HT1080 (cell line): ENCODE measurements at places on chromosomes 7 and 10. TPM values are rescaled to one million over a fixed set of nuclear protein-coding genes. Genes with fewer than 3 reads are reported as not detected.

DNA sequence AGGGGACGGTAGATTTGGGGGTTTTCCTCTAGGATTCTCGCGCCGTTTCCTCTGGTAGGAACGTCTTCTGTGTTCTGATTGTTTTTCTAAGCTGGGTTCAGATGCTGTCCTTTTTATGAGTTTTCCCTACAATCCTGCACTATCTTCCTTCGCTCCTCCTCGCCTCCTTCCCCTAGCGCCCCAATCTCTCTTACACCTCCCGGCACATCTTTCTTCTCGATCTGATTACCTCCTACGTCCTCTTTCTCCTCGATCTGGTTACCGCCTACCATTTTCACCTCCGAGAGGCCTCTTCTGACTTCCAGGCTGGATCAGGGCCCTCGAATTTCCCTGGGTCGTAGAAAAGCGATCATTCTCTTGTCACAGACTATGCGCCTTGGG, 413 bp downstream of the BUD31 start:
- DNase-seq = no peak

DNA sequence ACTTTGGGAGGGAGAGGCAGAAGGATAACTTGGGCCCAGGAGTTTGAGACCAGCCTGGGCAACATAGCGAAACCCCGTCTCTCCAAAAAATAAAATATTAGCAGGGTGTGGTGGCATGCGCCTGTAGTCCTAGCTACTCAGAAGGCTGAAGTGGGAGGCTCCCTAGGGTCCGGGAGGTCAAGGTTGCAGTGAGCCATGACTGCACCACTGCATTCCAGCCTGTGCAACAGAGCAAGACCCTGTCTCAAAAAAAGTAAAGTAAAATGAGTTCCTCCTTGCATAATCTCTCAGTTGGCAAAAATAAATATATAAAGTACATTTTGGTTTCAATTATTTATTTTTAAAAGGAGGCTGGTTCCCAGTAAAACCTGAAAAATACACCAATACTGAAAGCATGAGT, 11.8 kb downstream of the NANOS1 start:
- DNase-seq = no peak

- DNase-seq = no peak
Observed at GRCh38 chr7:2920956-2921652, 77.0 kb upstream of the GNA12 start.

GRCh38 chr7:41039386-41039953, 663.4 kb downstream of the INHBA start:
- peak; percentile 4 for DNase-seq

- DNase-seq = no peak
Observed at GRCh38 chr10:86287110-86287793, 79.3 kb downstream of the GRID1 start.

DNA sequence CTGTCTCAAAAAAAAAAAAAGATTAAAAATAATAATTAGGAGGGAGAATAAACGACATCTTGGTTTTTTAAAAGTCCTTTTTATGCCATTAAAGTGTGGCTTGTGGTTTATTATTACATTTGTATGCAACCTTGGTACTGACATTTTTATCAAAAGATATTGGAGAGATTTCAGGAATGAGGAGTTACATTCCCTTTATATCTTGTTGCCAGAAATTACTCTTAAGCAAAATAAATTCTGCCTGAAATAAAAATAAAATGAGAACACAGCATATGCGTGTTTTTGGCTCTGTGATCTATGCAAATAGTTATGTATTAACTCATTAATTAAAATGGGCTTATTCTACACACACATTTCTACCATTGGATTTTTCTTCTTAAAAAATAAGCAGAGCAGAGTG, 202.4 kb downstream of the BICC1 start:
- DNase-seq = no peak

DNA sequence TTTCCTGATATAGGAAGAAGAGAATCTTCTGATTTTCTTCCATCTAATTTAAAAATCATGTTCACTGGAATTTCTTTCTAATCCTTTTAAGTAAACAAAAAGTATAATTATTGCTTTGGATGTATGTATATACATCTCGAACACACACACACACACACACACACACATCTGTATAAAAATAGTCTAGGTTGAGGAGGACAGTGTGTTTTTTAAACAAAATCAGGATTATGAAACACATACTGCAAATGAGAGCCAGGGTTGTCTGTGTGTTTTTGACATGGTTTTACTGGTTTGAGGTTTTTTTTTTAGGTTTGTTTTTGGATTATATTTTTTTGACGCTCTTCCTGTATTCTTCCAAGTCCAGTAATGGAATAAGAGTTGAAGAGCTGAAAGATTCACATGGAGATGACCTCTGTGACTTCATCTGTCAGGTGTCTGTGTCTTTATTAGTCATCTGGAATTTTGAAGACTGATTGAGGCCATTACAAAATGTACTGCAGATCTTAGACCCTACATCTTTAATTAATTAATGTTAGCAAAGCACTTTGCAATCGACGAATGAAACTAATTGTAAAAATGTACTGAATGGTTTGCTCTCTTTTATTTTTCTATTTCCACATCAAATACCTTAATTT, 237.1 kb downstream of the SUGCT start:
- no peak for DNase-seq

- DNase-seq = no peak
Observed at GRCh38 chr10:49602380-49603023, 7.6 kb upstream of the SLC18A3 start.

- DNase-seq = peak; percentile 78
Observed at GRCh38 chr7:131011976-131012375, 278.0 kb upstream of the KLF14 start.

DNA sequence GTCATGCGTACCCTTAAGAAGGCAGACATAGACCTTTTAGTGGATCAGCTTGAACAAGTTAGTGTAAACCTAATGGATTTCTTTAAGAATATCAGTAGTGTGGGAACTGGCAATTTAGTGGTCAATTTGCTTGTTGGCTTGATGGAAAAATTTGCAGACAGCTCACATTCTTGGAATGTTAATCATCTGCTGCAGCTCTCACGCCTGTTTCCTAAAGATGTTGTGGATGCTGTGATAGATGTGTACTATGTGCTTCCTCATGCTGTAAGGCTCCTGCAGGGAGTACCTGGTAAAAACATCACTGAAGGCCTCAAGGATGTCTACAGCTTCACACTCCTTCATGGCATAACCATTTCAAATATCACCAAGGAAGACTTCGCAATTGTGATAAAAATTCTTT, 103.4 kb downstream of the ABCA13 start:
- DNase-seq = peak; percentile 68

The SLC26A3 gene
- not detected in 2 replicates for total RNA-seq

The GRID1 gene
- 2.6 and 5.4 TPM in 2 replicates for total RNA-seq

The EBLN1 gene
- total RNA-seq = 0.29 TPM in 1 of 2 replicates, not detected in the other

The PNLIPRP3 gene
- 0.05 and 0.13 TPM in 2 replicates for total RNA-seq

The LRRC18 gene
- total RNA-seq = 0.59 and 0.70 TPM in 2 replicates
